ENCODE measurements at places on chromosomes 13 and 19.
A peak's percentile ranks its signal among the peaks of the same experiment; 100 is the strongest.

DNA sequence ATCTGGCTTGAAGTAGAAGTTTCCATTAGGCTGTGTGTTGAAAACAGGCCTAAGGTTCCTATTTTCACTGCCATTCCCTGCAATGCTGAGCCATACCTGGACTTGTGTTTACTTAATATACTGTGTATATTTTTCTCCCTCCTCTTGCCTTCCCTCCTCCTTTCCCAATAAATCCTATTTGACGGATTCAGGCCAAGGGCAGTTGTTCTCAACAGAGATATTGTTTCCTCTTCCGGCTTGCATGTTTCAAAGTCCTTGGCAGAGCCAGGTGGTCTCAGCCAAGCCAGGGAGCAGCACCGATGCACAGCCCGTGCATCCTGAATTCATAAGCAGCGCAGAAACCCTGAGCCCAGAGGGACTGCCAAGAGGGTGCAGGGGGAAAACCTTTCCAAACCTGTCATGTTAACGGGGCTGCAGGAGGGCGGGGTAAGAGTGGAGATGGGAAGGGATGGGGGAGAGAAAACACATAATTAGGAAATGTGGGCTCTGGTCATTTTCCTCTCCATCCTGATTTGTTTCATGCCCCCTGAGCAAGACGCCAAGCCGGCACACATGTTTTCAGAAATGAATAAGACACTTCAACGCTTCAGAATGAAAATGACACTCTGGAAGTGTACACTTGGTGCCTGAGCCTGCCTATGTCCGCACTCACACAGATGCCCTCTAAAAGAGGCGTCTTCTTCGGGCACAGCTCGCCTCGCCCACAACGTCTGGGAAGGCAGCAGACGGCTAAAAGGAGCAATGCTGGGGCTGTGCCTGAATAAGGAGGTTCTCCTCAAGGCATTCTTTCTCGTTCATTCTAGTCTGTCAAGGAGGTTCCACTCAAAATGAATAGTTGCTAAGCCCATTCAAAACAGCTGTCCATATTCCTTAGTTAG, 149.3 kb upstream of the UBL3 start:
- no peak for DNase-seq

DNA sequence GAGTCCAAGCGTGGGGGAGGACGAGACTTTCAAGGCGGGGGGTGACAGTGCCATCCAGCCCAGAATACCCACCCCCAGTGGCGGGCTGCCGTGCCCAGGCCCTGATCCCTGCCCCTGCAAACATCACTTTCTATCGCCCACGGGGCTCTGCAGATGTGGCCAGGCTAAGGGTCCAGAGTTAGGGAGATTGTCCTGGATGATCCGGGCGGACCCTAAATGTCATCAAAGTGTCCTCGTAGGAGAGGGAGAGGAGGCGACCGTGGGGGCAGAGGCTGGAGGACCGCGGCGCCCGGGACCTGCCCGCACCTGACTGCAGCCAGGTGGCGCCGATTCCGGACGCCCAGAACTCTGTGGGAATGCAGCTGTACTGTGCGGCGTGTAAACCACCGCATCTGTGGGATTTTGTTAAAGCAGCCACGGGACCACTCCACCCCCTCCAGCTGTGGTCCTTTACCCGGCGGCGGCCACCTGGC, 32.4 kb downstream of the GJA3 start:
- no peak for DNase-seq

- no peak for DNase-seq
These were observed 16.8 kb downstream of the POLR1D start for GRCh38 chr13:27638521-27638920.

GRCh38 chr13:34320084-34320483, 502.1 kb downstream of the RFC3 start:
- DNase-seq: no peak

GRCh38 chr19:8607386-8607785, 3.1 kb downstream of the ADAMTS10 start:
- no peak for DNase-seq

DNA sequence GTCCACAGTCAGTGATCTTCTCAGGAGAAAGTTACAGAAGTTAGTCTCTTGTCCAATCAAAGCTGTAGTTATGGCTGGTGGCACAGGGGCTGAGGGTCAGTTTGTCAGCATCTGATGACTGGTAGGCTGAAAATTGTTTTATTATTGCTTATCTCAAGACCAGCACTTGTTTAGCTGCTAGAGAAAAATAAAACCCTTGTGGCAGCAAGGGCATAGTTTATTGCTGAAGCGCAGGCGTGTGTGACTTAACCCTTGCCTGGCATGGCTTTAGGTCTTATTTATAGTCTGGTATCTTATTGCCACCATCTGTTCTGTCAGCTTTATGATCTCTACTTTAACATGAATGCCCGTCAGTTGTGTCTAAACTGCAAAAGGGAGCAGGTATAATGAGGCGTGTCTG, 154.7 kb downstream of the USP12 start:
- DNase-seq: no peak

DNA sequence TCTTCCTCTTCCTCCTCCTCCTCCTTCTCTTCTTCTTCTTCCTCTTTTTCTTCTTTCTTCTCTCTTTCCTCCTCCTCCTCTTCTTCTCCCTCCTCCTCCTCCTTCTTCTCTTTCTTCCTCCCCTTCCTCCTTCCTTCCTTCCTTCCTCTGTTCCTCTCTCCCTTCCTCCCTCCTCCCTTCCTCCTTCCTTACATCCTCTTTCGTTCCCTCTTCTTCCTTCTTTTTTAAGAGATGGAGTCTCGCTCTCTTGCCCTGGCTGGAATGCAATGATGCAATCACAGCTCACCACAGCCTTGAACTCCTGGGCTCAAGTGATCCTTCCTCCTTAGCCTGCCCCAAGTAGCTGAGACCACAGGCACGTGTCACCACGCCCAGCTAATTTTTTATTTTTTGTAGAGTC, 13.2 kb downstream of the EHD2 start:
- DNase-seq: no peak

DNA sequence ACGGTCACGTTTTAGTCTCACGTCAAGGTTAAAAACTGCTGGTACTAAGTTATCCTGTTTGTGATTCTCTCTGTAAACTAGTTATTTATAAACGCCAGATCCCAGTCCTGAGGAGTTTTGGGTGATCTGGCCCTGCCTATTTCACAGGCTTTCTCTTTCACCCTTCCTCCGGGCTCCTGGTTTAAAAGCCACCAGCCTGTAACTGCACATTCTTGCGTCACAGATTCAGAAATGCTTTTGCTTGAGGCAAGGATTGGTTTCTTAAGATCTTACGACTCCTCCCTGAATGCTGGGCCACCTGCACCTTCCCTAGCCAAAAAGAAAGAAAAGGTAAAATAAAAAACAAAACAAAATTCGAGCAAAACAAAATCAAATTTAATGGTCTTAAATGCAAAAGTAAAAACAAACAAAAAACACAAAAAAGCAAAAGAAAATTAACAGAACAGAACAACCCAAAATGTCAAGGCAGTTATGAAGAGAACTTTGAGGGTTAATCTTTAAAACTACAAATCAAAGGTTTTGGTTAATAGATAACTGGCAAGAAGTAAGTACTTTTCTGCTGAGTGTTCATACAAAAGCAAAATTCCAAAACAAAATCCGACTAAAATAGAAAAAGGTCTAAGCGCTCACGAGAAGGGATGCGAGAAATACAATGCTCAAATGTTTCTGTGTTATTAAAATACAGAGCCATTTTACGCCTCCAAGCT, 18.6 kb upstream of the TIMM44 start:
- DNase-seq: no peak

GRCh38 chr19:31110336-31110735, 238.9 kb downstream of the TSHZ3 start:
- DNase-seq: no peak

DNA sequence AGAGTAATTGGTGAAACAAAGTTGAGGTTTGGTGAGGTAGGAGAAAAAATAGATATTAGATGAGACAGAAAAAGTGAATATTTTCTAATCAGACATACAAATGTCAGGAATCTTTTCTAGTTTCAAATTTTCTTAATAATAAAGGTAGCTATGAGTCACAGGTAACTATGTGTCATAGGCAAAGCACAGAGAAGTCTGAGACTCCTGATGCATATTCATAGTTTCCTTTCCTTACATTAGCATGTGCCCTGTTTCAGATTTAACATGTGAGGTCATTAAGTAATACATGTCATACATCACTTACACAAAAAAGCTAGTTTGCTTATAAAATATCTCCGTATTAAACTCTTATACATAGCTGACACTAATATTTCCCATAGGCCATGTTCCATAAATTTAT, 1141.3 kb upstream of the PCDH20 start:
- DNase-seq: no peak

GRCh38 chr19:49151267-49152118, 3.7 kb downstream of the HRC start:
- DNase-seq: no peak

DNA sequence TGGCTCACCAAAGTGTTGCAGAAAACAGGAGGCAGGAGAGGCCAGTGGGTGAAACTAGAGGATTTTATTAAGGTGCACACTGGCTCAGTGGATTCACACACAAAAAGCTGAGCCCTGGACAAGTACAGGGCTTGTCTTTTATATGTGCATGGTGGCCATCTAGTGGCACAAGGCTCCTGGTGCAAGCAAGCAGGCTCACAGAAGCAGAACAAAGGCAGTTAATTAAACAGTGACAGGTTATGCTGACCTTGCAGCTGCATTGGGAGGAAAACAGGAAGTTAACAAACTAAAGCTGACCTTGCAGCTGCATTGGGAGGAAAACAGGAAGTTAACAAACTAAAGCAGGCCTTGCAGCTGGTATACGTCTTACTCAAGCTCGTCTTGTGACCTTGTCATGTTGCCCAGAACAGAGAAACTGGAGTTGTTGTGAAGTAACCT, 65.3 kb upstream of the ZNF681 start:
- peak; percentile 30 for DNase-seq

Data from GM12864 (cell line).